DMS 273 treated with DMSO at 0.1 percent for 48 hours (cell line): ENCODE measurements at places on chromosomes 11 and 22.

DNA sequence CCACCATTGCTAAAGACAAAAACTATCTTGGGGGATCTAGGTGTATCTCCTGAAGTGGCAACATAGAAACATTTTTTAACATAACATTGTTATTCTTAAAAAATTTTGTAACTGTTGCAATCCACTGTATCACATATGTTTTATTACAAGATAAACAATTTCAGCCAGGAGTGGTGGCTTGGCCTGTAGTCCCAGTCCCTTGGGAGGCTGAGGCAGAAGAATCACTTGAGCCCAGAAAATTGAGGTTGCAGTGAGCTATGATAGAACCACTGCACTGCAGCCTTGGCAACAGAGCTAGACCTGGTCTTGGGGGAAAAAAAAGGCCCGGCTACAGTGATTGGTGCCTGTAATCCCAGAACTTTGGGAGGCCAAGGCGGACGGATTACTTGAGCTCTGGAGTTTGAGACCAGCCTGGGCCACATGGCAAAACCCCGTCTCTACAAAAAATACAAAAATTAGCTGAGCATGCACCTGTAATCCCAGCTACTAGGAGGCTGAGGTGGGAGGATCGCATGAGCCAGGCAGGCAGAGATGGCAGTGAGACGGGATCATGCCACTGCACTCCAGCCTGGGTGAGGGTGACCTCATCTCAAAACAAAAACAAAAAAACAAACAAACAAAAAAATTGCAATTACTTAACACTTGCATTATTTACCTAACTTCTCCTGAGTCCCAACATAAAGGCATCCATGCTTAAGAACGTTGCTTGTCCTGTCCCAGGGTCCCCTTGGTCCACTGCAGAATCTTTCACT, 1.5 kb upstream of the DEPDC5 start:
- no peak for DNase-seq

DNA sequence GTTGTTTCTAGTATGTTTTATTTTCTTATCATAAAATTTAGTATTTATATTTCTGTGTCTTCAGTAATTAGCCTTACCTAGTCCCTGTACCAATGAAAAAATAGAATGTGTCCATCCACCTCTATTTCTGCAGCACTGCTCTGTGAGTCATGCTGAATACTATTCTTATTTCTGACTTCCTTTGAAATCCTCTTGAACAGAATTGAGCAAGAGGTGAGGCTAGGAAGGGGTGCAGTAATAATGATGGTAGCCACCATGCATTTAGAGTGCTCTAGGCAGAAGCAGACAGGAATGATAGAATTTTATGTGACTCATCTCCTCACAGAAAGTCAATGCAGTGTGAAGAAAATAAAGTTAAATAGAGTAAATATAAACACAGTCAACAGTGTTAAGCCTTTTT, 60.0 kb downstream of the OR10A6 start:
- DNase-seq: no peak

GRCh38 chr11:6433998-6434660, 6.7 kb downstream of the HPX start:
- no peak for DNase-seq

- no peak for DNase-seq
Observed at GRCh38 chr11:111063726-111064517, 181.6 kb upstream of the POU2AF2 start.

- no peak for DNase-seq
Observed at GRCh38 chr11:2580061-2580421, 119.8 kb downstream of the KCNQ1OT1 start.

DNA sequence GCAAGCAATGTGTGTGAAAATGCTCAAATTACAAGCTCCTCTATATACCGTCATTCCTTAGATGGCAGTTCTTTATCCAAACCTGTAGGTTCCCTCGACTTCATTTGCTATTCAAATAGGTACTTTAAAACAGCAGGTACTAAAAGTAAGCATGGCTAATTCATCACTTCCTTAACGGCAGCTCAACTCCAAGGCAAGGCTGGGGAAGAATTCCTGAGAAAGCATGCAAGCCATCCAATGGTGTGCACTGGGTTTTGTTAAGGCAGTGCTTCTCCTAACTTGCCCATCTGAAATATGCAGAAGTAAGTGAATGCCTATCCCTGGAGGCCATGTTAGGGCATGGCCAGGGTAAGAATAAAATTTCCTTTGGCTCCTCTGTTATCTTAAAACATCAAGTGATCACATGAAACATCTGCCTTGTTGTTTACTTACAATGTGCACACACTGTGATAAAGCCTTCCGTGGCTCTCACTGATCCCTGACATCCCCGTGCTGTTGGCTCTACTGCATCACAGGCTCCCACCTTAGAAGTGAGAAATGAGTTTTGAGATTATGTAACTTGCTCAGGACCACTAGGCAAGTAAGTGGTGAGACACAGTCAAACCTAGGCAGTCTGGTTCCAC, 52.1 kb downstream of the SMCO4 start:
- DNase-seq: no peak

- DNase-seq: no peak
Observed at GRCh38 chr11:110512026-110512425, 82.3 kb downstream of the FDX1 start.

DNA sequence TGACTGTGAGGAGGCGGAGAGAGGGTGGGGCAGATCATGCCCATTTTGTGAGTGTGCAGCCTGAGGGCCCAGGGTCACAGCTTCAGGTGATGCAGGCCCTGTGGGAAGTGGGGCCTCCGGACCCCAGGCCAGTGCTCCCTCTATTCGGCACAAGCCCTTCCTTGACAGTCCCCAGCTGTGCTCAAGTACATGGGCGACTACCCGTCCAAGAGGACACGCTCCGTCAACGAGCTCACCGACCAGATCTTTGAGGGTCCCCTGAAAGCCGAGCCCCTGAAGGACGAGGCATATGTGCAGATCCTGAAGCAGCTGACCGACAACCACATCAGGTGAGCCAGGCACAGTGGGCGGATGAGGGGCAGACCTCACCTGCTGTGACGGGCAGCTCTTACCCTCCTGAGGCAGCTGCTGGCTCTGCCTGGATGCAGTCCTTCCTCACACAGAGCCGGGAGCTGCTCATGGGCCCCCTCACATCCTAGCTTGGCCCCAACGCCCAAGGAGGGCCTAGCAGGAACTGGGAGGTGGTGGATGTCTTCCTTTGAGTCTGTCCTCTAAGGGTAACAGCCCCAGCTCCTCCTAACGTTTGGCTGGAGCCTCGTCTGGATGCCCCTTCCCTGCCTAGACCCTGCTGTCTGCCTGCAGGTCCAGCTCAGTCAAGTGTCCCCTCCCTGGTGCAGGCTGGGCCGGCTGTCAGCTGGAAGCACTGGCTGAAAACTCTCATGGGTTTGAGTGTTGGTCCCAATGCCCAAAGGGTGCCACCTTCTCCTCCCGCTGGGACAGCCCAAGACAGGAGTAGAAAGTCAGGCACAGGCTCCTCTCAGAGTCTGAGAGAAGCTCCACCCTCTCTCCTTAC, 76.1 kb downstream of the MYO7A start:
- DNase-seq: no peak

- no peak for DNase-seq
Observed at GRCh38 chr11:77174559-77174958, 46.5 kb downstream of the MYO7A start.

DNA sequence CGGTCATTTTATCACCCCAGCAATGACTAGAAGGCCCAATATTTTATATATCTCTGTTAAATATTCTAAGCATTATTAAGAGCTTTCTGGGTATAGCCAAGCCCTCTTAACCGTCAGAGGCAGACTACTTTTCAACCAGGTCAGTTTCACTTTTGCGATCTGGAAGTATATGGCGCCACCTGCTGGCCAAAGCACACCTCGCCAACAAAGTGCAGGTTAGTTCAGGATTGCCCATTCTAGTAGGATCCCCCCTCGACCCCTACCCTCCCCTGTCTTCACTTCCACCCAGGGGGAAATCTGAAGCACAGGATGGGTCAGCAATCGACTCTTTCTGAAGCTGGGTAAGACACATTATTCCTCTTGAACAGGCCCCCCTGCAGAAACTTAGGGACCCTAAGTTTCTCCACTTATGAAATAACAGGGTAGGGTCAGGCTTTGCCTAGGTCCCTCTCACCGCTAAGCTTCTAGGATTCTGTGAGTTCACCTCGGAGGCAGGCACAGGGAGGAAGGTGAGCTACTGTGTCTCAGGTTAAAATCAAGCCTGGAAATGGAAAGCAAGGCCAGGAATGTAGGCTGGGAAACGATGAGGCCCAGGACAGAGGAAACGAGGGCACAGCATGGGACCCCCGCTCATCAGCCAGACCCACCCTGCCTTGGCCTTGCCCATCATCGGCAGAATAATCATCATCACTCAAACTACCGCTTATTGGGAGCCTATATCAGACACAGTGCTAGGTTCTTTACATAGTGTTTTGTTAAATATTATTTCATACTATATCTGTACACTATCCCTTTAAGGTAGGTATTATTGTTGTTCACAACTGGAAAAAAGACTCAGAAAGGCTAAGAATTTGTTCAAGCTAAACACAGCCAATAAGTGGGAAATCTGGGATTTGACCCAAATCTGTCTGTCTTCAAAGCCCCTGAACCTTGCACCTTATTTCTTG, 35.6 kb downstream of the KCNJ1 start:
- peak; percentile 24 for DNase-seq

DNA sequence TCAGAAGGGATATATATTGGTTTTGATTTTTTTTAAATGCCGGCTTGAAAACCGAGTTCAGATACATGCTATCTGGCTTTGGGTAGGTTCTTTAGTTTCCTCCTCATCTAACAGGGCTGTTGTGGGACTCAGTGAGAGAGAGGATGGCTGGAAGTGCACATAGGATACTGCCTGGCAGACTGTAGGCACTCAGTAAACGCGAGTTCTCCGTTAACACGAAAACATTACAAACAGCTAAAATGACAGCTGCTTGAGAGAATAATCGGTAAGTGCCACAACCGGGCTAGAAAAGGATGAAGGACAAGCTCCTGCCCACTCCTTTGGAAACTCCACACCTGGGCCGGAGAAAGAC, 369 bp downstream of the XRRA1 start:
- DNase-seq: no peak

- no peak for DNase-seq
Observed at GRCh38 chr11:98059488-98059887, 961.3 kb upstream of the CNTN5 start.

DNA sequence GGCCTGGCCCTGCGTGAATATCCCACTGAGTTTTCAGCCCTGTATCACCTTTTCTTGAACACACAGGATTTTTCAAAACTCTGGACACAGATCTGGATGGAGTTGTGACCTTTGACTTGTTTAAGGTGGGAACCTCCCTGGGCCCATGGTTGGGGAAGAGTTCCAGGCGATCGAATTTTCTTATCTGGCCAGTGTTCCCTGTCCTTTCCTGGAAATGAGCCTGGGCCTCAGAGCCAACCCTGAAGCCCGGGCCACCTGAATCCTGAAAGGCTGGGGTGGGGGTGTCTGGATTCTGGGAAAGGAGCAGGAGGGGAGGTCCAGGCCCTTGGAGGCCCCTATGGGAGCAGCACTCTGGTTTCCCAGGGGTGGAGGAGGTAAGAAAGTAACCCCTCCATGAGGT, 29.0 kb downstream of the CAPN1 start:
- DNase-seq: no peak

DNA sequence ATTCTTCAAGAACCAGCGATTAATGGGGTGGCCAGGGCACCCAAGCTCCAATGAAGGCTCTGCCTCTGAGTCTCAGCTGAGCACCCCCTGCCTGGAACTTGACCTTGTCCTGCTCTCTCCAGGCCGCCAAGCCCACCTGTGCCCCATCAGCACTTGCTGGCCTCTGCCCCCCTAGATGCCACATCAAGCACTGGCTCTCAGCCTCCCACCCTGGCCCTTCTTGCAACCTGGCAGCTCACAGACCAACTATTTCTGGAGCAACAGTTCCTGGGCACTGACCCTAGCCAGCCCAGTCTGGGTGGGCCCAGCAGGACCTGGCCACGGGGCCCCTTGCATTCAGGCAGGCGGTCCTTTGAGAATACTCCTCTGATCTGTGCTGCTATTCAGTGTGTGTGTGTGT, 98.8 kb upstream of the PITPNB start:
- DNase-seq: no peak

DNA sequence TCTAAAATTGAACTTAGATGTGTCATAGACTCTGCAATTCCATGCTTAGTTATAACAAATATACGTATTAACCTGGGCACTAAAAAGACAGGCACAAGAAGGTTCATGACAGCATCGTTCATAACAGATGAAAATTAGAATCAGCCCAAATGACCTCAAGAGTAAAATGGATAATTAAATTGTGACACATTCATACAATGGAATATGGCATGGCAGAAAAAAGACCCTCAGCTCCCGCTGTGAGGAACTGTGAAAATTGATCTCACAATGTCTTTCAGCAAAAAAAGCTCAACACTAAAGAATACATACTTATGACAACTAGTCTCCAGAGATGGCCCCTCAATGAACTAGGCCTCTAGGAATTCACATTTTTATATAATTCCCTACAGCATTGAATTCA, 386.0 kb downstream of the GUCY1A2 start:
- no peak for DNase-seq

- no peak for DNase-seq
Observed at GRCh38 chr11:131770801-131771200, 400.4 kb downstream of the NTM start.

GRCh38 chr22:40178417-40179409, 988 bp downstream of the TNRC6B start:
- peak; percentile 43 for DNase-seq

DNA sequence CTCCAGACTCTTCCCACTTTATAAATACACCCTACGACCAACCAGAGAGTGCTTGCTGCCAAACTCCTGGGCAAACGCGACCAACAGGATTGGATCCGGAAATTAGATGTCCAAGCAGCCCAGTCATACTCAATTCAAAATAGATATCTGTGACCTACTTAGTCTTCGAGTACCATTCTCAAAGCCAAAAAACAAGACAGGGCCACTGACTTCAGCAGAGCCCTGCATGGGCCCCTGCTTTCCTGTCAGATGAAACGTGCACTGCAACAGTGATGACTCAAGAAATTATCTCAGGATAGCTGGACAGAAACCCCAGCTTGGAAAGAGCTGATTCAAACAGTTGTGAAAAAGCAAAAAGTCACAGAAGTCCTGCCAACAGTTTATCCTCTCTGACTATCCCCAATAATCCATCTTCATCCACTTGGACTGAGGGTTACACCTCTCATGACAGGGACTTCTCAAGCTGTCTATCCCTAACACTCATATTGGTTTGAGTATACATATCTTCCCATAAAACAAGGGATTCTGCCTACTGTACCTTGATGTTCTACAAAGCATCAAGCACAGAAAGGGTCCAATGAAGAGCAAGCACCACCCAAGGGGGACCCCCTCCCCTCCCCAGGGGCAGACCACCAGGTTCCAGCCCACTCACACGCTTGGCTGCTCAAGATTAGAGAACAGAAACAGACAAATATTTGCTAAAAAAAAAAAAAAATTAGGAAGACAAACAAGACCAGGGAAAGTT, 17.4 kb downstream of the SMCO4 start:
- no peak for DNase-seq
